ENCODE measurements at places on chromosomes 1 and 21.
A peak's percentile ranks its signal among the peaks of the same experiment; 100 is the strongest.

GRCh38 chr1:30413606-30414005 lies 309.8 kb downstream of the MATN1 start:
- DNase-seq = no peak

DNA sequence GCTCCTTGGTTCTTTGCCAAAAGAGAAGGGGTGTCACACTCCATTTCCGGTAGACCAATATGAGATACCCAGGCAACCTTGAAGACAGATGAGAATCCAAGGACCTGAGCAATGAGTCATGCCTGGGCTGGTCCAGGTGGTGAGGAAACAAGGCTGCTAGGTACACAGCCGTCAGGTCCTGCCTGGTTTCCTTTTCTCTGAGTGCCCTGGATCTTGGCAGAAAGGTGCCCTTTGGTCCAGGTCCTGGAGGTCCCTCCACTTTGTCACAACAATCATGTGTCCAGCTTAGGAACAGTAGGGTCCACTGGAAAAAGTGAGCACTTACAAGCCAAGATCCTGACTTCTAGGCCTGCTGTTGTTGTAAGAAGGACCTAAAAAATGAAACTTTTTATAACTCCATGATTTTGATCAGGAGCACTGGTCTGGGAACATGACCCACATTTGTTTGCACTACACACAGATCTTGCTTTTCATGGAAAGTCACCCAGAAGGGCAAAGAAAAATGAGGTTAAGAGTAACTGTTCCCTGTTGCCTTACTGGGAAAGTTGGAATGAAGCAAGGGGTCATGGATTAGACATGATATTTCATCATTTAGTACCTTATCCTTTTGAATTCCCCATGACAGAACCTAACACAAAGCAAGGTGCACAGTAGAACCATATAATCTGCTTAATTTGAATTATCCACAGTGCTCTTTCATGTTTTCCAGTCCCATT lies 94.7 kb downstream of the PAPPA2 start:
- no peak for DNase-seq

- peak; percentile 76 for DNase-seq
Measured at GRCh38 chr21:32569261-32570230, 15.8 kb downstream of the TCP10L start.

DNA sequence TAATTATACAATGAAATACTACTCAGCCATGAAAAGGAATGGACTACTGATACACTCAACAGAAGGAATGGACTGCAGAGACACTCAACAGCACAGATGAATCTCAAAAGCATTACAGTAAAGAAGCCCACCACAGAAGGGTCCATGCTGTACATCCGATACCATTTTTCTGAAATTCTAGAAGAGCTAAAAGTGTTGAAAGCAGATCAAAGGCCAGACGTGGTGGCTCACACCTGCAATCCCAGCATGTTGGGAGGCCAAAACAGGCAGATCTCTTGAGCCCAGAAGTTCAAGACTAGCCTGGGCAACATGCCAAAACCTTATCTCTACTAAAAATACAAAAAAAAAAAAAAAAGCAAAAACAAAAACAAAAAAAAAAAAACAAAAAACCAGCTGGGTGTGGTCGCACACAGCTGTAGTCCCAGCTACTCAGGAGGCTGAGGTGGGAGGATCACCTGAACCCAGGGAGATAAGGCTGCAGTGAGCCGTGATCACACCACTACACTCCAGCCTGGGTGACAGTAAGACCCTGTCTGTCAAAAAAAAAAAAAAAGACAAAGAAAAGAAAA lies 15.5 kb downstream of the PPP1R15B start:
- DNase-seq = no peak

GRCh38 chr1:207261971-207262370 lies 59.5 kb upstream of the CD55 start:
- DNase-seq = no peak

DNA sequence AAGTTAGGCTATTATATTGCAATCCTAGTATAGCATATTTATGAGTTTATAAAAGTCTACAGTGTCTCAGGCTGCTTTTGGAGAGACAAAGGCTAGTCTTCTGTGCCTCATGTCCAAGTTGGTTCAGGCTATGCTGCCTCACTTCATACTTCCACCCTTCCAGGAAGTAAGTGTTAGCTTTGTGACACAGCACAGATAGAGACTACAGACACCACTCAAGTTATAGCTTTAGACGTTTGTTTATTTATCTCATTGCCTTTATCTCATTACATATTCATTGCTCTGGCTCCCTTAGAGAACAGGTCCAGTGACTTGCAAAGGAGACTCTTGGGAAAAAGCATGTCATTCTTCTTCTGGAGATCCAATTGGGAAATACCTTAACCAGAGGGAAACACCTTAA lies 22.6 kb upstream of the GBP4 start:
- DNase-seq = no peak

GRCh38 chr1:54239035-54239383 lies 39.0 kb downstream of the MRPL37 start:
- DNase-seq = no peak
